ENCODE measurements at places on chromosomes 2 and 18.

DNA sequence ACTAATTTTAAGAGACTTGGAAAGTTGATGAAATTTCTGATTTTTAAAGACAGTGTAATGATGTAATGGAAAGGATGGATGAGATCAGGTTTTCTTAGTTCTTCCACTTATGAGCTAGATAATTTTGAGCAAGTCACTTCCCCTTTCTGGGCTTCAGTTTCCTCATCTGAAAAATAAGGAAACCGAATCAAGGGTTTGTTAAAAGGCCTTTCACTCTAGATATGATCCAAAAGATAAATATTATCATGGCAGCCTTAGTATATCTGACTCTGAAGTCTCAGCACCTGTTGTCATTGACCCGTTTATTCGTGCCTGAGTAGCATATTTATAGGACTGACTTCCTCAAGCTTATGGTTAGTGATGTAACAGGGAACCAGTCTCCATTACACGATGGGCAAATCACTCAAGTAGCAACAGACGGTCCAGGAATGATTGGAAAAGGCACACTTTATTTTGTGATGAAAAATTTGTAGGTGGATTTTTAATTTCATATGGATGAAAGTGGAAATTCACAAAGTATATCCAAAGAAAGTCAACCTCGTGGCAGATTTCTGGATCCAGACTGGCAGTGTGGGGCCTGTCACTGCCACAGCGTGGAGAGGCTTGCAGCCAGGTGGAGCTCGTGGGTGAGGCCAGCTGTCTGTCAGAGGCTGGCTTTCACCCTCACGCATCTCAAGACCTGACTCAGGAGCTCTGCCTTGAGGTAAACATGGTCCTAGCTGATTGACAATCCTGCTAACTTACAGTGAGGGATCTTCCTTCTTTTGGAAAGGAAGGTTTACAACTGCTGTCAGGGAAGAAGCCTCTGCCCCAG lies 137.9 kb upstream of the CXCR4 start:
- DNase-seq = peak; percentile 98

DNA sequence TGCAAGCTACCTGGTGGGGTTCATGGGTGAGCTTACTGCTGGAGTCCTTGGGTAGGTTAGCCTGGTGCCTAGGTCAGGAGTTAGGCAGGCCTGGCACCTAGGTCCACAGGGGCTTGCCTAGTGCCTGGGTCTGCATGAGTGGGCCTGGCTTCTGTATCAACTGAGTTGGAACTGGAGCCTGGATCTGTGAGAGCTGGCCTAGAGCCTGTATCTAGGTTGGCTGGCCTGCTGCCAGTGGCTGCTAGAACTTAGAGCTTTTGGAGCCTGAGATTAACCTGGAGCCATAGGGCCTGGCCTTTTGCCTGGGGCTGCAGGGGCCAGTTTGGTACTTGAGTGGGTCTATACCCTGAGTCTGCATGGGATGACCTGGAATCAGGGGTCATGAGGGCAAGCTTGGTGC lies 679.4 kb downstream of the NUP35 start:
- no peak for DNase-seq

DNA sequence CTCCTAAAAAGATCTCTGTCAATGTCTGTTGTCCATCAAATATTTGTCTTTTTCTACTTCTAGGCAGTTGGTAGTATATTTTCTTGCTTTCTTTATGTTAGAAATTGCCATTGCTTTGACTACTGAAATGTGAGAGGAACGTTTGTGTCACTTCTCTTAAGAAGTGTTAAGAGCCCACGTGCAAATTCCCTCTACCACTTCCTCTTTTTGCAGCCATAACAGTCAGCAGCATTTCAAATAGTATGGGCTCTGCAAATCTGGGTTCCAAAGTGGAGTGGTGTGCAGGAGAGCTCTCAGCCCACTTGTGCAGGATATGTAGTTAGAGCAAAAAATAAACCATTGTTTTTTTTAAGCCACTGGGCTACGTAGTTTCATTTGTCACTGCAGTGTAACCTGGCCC lies 314.0 kb downstream of the MEIS1 start:
- DNase-seq = peak; percentile 89

GRCh38 chr2:145049475-145049874 lies 529.6 kb upstream of the ZEB2 start:
- no peak for DNase-seq

DNA sequence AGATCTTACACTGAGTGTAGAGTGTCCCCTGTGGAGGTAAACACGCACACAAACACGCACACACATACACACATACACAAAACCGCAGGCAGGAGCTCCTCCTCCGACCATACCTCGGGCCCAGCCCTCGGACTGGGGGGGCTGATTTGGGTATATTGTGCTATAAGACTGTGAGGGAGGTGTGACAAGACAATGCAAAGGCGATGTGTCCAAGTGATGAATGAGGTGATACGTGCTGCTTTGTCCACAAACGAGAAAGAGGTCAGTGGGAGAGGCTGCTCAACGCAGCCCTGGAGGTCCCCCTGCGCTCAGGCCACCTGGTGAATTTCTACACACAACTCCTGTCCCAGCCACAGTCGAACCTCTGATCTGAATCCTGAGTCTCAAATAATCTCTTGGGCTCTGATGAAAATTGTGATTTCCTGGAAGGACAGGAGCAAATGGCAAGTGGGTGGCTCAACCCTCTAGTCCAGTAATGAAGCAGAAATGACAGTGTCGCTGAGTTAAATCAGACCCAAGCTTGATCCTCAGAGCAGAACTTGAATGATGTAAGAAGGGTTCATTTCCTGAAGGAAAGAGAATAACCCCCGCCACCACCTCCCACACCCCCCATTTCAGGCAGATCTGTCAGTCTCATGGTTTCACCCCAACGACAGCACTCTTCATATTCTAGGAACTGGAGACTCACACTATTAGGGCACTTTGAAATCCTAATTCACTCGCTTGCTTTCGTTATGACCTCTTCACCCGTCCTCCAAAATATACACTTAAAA lies 48.9 kb upstream of the ASXL2 start:
- no peak for DNase-seq

GRCh38 chr2:240247241-240247867 lies 106.9 kb upstream of the OTOS start:
- no peak for DNase-seq

GRCh38 chr18:10304853-10305252 lies 149.6 kb upstream of the APCDD1 start:
- DNase-seq = peak; percentile 87

- no peak for DNase-seq
Observed at GRCh38 chr2:197760293-197760657, 24.8 kb downstream of the BOLL start.

DNA sequence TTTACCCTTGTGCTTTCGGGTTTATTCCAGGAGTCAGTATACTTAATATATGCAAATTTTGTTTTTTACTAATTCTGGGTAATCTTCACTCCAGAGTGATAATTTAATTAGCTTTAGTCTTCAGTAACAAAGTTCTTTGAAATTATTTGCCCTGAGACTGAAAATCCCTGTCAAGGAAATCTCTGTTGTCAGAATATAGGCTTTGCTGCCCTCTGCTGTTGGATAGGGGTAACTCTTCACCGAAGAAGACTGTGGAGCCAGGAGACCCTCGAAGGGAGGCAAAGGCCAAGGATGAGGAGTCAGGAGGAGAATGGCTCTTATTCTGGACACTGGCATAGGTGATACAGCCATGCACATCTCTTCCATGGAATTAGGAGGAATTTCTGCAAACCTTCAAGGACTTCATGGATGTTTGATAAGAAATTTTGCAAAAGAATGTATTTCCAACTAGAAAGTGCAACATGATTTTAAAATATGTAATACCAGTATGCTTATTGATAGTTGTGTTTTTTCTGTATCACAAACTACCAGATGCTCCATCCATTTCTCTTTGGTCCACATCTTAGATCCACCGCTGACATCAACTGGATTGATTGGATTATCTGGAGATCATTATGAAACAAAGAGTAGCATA lies 182.3 kb downstream of the RDH14 start:
- DNase-seq = peak; percentile 2

DNA sequence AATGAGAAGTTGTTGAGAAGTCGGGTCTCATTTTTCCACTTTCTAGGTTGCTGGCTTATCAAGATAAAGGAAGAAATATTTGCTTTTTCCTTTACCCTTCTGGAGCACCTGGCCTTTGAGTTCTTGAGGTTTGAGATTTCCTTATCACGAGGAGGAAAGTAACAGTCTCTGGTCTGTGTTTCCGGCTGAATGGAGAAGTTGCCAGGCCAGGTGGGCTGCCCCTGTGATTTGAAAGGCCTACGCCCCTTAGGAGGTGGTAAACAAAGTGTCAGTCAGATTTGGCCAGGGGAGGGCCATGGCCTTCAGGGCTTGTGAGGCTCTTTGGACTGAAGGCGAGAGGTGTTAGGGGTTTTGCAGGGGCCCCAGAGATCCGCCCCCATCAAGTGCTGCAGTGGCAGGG lies 156.7 kb upstream of the HAAO start:
- no peak for DNase-seq

DNA sequence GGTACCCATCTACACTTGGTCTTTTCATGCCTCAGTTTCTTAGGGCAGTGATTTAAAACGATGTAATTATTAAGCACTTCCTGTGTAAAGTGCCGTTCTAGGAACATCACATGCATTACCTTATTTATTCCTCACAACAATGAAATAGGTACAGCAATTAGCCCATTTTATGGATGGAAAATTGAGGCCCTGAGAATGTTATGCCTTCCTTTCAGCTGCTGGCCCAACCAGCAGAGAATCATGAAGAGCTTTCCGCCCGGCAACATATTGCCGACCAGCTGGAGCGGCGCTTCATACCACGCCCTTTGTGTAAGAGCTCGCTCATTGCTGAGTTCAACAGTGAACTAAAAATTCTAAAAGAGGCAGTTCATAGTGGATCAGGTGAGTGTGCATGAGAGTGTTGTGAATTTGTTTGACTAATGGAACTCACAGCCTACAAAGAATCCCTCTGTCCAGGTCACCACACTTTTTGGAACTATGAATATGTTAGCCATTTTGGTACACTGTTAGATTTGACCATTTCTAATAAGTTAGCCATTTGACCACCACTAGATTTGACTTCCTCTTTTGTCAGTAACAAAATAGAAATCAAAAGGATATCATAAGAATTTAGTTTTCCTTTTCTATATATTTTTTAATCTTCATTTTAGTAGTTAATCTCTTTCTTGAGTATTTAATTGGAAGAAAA lies 25.6 kb upstream of the RPE start:
- no peak for DNase-seq

GRCh38 chr2:118219611-118220010 lies 131.3 kb downstream of the INSIG2 start:
- DNase-seq = no peak

DNA sequence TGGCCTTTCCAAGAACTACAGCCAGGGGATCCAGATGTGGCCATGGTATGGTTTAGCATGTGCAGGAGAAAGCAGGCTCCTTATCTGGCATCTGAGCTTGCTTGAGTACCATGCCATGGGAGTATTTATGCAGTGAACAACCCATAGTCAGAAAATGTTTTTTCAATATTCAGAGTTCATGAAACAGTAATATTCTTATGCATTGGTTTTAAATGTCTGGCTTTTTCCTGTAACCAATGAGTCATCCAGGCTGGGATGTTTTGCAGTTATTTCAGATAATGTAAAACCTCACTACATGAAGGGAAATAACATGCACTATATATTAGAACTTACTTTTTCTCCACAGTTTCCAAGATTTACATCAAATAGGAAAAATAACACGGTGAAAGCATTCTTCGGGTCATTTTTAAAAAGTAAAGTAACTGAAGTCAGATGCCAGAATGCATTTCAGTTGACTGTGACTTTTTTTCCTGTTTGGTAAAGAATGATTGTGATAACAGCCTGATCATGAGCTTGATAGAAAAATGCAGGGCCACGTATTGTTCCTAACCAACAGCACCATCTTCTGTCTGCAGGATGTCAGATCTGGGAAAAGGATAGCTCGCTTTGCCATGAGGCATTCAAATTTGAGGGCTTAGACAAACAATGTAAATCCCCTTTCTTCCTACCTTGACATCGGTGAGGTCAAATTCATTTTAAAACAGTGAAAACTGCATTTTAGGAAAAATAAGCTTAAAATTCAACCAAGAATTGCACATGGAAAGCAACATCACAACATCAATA lies 152.8 kb downstream of the DSC3 start:
- DNase-seq = no peak

DNA sequence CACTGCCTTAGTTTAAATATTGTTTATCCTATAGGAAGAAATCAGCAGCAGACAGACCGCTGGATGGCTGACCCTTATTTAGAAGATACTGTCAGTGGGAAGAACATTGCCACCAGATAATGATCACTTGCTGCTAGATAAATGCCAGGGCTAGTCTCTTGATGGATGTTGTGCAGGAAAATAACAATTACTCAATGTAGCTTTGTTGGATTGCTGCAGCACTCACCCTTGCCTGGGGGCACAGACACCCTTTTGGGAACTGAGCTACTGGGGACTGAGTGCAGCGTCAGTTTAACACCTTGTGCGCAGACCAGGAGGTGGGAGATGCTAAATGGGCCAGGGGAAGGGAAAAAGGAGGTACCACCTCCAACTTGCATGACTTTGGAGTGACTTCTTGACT lies 64.2 kb upstream of the CAPN13 start:
- no peak for DNase-seq

DNA sequence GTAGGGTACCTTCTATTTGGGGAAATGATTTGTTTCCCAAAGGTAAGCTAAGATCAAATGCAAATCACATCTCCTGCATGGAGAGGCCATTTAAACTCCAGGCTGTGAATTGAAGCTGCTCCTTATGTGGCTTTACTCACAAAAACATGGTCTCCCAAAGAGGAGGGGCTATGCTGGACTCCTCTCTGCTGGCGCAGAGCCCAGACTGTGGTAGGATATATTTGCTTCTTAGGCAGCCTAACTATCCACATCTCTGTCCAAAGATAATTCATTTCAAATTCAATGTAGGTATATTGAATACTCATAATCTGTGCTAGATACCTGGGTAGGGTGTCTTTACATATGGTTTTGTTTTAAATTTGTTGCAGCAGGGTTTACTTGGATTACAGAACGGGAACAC lies 358.5 kb downstream of the ALK start:
- no peak for DNase-seq

- DNase-seq = no peak
Observed at GRCh38 chr2:126932966-126933710, 34.4 kb downstream of the TEX51 start.

DNA sequence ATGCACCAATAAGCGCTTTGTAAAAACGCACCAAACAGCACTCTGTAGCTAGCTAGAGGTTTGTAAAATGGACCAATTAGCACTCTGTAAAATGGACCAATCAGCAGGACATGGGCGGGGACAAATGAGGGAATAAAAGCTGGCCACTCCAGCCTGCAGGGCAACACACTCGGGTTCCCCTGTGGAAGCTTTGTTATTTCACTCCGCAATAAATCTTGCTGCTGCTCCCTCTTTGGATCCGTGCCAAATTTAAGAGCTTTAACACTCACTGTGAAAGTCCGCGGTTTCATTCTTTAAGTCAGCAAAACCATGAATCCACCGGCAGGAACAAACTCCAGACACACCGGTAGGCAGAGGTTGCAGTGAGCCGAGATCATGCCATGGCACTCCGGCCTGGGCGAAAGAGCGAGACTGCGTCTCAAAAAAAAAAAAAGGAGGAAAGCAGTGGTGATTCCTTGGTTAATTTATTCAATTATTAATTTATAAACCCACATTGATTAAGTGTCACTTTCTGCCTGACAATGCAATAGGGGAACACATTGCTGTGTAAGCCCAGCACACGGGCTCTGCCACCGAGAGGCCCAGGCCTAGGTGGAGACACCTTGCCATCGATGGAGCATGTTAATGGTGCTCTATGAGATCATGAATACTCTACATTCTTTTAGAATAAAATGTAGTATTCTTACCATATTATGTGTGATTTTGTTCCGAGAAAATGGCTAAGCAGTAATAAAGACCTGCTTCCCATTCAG lies 687.6 kb upstream of the HS6ST1 start:
- peak; percentile 2 for DNase-seq

Measured in MV-4-11 (cell line).